ENCODE measurements at places on chromosomes 2 and 18.
A peak's percentile ranks its signal among the peaks of the same experiment; 100 is the strongest.

- no peak for DNase-seq
Observed at GRCh38 chr2:232476045-232476444, 11.6 kb downstream of the ECEL1 start.

DNA sequence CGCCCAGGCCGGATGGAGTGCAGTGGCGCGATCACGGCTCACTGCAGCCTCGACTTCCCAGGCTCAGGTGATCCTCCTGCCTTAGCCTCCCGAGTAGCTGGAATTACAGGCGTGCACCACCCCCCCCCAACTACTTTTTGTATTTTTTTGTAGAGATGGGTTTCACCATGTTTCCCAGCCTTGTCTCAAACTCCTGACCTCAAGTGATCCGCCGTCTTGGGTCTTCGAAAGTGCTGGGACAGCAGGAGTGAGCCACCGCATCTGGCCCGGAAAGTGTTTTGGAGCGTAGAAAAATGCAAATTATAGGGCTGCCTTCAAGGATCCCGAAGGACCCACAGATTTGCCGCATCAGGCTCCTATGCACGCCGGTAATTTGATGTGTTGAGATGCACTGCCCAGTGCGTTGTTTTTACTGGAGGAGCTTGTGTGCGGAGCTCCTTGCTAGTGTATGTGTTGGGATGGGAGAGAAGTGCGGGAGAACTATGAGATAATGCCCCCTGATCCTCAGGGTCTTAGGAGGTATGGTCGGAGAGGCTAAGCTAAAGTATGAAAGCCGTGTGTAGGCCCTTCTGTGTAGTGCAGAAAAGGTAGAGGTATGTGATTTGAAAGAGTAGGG, 1.2 kb upstream of the CLASP1 start:
- peak; percentile 17 for DNase-seq

DNA sequence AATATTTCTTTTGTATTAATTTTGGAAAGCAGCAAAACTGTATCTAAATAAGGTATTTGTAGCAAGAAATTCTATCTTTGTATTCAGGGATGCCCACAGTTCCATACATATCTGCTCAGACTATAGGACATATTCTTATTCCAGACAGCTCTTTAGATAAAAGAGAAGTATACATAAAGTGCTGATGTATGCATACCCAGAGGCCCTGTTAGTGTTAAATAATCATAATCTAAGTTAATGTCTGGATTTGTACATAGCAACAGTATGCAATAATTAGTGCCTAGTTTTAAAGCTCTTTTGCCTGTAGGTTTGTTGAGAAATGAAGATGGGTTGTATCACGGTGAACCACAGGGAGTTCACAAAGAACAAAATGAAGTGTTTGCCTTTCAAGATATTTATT, 428.0 kb upstream of the RGPD4 start:
- no peak for DNase-seq

GRCh38 chr2:73359915-73360697, 25.5 kb upstream of the ALMS1 start:
- no peak for DNase-seq

GRCh38 chr2:217911283-217912097, 91.3 kb downstream of the TNS1 start:
- DNase-seq = no peak

DNA sequence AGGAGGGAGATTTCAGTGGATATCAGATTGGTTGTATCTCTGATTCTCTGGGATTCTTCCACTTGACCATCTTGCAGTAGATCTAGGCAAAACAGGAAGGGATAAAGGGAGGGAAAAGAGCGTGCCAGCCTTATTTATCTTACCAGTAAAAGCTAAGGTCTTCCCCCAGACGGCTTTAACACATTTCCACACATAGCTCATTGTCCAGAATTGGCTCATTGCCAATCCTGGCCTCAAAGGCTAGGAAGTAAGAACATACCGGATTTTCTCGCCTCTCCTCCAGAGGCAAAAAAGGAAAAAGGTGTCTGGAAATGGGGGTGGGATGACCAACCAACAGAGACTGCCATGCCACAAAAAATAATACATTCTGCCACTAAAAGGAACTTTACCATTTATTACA, 411.6 kb upstream of the NRP2 start:
- no peak for DNase-seq
